Colonic mucosa (tissue), 4 donors: ENCODE measurements at places on chromosomes 12 and 14.

DNA sequence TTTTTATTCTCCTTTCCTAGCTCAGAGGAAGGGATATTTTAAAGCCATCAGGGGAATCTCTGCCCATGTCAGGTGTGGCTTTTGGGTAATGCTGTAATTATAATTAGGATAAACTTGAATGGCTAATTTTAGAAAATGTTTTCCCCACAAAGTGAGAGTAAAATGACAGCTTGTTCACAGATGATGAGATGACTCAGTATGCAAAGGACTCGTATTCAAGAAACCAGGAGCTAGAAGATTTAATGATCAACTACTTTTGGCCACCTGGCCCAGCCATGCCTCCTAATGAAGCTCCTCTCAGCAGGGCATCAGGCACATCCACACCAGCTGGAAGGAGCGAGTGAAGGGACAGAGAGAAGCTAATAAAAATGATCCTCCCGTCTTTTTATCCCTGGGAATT lies 29.0 kb upstream of the PLEKHG7 start:
- H3K27me3 ChIP-seq, result no peaks in the 10 kb centered on the region
- no peak overlapping the region for H3K27ac ChIP-seq
- H3K36me3 ChIP-seq, result no peaks in the 10 kb centered on the region
- no peak overlapping the region for H3K4me3 ChIP-seq

DNA sequence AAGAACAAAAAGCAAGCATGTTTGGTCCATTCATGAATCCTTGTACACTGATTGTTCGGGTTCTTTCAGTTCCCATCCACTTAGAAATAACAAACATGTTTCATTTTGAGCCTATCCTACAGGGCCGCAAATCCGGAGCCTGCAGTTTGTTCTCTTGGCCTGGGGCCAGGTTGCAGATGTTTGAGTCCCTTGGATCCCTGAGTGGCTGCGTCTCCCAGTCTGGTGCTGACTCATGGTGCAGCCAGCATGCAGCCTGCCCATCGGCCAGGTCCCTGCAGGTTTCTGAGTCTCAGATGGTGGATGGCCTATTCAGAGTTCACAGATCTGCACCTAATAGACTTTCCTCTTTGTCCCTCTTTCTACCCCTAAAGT lies 1.9 kb upstream of the DYNC1H1 start:
- peaks cover 4% of the 10 kb centered on the region for H3K4me1 ChIP-seq
- H3K27me3 ChIP-seq, result no peaks in the 10 kb centered on the region
- no peak overlapping the region for H3K27ac ChIP-seq
- H3K4me3 ChIP-seq, result no peak overlapping the region
- H3K36me3 ChIP-seq, result no peaks in the 10 kb centered on the region
- peak; percentile 59 for DNase-seq

DNA sequence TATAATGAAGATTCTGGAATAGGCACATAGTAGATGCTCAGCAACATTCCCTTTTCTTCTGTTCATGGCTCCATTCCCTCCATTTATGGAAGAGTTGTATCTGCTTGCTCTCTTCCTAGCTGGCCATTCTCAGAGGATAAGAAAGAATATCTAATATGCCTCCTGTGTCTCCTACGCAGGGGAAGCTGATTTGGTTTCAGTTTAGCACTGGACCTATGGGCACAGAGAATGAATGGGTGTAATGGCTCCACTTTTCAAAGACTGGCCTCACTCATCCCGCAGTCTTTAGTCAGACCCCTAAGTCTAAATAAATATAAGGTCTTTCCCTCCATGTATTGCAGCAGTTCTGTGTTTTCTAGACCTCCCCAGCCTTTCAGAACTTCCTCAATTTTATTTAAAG lies 2.0 kb downstream of the PKP2 start:
- H3K4me1 ChIP-seq, result peaks cover 4% of the 10 kb centered on the region
- no peaks in the 10 kb centered on the region for H3K36me3 ChIP-seq
- H3K27ac ChIP-seq, result peak overlapping the region; percentile 98
- H3K27me3 ChIP-seq, result no peaks in the 10 kb centered on the region
- peak overlapping the region; percentile 83 for H3K4me3 ChIP-seq

- no peaks in the 10 kb centered on the region for H3K27me3 ChIP-seq
- DNase-seq, result no peak
- H3K4me1 ChIP-seq, result peaks cover 13% of the 10 kb centered on the region
- peaks cover 5% of the 10 kb centered on the region for H3K36me3 ChIP-seq
- H3K4me3 ChIP-seq, result no peak overlapping the region
- H3K27ac ChIP-seq, result no peak overlapping the region
Measured at GRCh38 chr12:56720731-56721151, 4.4 kb downstream of the NACA start.

DNA sequence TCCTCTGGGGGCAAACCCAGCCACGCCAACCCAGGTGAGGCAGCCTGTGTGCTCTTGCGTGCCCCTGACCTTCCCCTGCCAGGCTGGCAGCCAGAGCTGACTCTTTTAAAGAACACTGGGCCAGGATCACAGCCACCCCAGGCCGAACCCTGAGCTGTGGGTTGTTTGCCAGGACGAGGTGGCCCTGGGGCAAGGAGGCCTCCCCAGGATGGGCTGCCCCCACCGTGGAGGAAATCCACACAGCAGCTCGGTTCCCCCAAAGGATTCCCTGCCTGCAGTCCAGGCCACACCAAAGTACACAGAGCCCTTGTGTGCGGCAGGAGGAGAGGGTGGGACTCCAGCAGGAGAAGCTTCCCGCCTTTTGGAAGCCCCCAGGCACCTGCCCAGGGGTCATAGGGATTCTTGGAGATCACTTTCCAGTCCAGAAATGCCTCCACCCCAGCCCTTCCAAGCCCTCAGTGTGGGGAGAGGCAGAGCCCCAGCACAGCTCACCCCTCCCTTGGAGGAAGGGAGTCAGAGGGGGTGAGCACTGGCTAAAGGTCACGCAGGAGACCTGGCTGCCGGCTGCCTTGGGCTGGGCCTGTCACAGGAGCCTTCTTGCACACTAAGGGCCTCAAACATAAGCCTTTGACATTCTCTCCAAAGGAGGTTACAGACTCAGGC lies 115.6 kb downstream of the CALM1 start:
- no peaks in the 10 kb centered on the region for H3K27me3 ChIP-seq
- peak overlapping the region; percentile 90 for H3K27ac ChIP-seq
- DNase-seq, result peak; percentile 75
- peaks cover 27% of the 10 kb centered on the region for H3K4me1 ChIP-seq
- no peaks in the 10 kb centered on the region for H3K36me3 ChIP-seq

DNA sequence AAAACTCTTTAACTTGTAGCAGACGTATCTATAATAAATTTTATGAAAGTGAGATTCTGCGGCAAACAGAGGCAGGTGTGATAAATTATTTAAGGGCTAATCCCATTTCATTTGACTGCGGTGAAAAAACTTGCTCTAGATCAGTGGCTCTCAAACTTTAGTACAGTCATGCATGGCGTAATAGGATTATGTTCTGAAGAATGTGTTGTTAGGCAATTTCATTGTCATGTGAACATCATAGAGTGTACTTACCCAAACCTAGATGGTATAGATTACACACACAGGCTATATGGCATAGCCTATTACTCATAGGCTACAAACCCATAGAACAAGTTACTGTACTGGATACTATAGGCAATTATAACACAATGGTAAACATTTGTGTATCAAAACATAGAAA lies 83.7 kb downstream of the HEATR5A start:
- no peaks in the 10 kb centered on the region for H3K36me3 ChIP-seq
- peaks cover 4% of the 10 kb centered on the region for H3K4me1 ChIP-seq
- no peak overlapping the region for H3K4me3 ChIP-seq
- H3K27me3 ChIP-seq, result no peaks in the 10 kb centered on the region
- DNase-seq, result no peak

DNA sequence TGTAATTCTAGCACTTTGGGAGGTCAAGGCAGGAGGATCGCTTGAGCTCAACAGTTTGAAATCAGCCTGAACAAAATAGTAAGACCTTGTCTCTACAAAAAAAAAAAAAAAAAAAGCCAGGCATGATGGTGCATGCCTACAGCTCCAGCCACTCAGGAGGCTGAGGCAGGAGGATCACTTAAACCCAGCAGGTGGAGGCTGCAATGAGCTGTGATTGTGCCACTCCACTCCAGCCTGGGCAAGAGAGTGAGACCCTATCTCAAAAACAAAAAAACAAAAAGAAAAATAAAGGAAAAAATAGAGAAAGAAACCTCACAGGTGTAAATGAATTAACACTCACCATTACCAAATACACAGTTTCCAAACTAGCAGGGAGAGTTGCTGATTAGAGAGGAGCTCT lies 34.2 kb upstream of the TUBA1A start:
- no peak overlapping the region for H3K4me3 ChIP-seq
- peak overlapping the region; percentile 38 for H3K27ac ChIP-seq
- H3K36me3 ChIP-seq, result no peaks in the 10 kb centered on the region
- no peaks in the 10 kb centered on the region for H3K27me3 ChIP-seq
- no peak for DNase-seq
- no peaks in the 10 kb centered on the region for H3K4me1 ChIP-seq

GRCh38 chr14:68384881-68385280 lies 408.0 kb downstream of the ZFP36L1 start:
- DNase-seq, result no peak
- no peaks in the 10 kb centered on the region for H3K36me3 ChIP-seq
- peak overlapping the region; percentile 31 for H3K27ac ChIP-seq
- no peak overlapping the region for H3K4me3 ChIP-seq

- H3K27ac ChIP-seq, result no peak overlapping the region
- DNase-seq, result no peak
- H3K4me3 ChIP-seq, result no peak overlapping the region
- H3K36me3 ChIP-seq, result no peaks in the 10 kb centered on the region
Measured at GRCh38 chr12:76318773-76319594, 29.2 kb downstream of the BBS10 start.

DNA sequence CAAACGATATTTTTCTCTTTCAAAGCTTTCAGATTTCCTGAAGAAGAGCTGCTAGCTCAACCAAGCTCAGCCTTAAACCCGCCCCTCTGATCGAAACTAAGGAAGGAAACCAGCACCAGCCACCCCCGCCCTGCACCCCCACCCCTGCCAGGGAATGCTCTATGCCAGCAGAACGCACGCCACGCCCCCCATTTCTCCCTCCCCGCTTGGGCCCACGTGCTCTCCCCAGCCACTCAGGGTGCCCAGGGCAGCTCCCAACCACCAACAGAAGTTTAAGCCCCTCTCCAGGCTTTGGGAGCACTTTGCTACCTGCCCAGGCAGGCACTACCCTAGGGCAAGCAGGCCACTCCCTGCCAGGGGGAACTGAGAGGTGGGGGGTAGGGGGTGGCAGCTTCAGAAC lies 18.8 kb upstream of the KRT78 start:
- H3K4me3 ChIP-seq, result no peak overlapping the region
- no peaks in the 10 kb centered on the region for H3K27me3 ChIP-seq
- peaks cover 18% of the 10 kb centered on the region for H3K4me1 ChIP-seq
- DNase-seq, result peak; percentile 75
- H3K36me3 ChIP-seq, result no peaks in the 10 kb centered on the region

- no peaks in the 10 kb centered on the region for H3K27me3 ChIP-seq
- H3K27ac ChIP-seq, result no peak overlapping the region
- H3K36me3 ChIP-seq, result no peaks in the 10 kb centered on the region
- H3K4me1 ChIP-seq, result no peaks in the 10 kb centered on the region
Measured at GRCh38 chr14:104639885-104640548, 35.4 kb upstream of the TMEM179 start.

DNA sequence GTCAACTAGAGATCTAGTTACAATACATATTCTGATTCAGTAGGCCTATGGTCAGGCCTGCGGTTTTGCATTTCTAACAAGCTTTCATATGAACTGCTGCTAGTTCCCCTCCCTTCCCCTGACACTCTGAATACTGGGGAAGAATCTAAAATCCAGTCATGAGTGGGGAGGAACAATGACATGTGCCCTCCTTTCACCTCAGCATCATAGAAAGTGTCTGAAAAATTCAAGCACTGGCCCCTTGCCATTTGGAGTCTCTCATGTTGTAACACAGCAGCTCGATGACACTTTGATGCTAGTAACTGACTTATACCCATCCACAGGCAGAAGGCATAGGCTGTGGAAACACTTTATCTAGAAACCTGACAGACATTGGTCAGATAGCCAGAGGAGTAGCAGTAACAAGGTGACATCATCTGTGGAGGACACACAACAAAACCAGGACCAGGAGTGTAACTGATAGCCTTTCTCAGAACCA lies 161.9 kb upstream of the RASSF8 start:
- no peak overlapping the region for H3K4me3 ChIP-seq
- no peak overlapping the region for H3K27ac ChIP-seq
- DNase-seq, result no peak
- H3K27me3 ChIP-seq, result no peaks in the 10 kb centered on the region

DNA sequence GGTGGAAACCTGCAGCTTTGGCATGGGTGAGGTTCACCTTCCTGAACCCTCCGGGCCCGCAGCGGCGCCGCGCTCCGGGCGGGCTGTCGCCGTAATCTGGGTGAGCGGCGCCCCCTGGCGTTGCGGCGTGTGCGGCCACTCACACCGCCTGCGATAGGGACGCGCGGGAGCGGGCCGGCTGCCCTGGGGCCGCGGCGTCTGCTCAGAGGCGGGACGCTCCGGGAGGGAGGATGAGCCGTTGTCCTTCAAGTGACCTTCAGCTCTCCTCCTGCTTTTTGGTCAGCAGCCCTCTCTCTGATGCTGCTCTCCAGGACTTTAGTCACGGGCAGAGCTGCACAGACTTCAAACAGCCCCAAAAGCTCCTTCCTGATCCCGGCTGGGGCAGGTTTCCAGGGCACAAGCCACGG lies 211.7 kb upstream of the FKBP4 start:
- H3K4me3 ChIP-seq, result no peak overlapping the region
- no peaks in the 10 kb centered on the region for H3K36me3 ChIP-seq
- peak; percentile 75 for DNase-seq
- no peaks in the 10 kb centered on the region for H3K27me3 ChIP-seq
- H3K27ac ChIP-seq, result no peak overlapping the region

DNA sequence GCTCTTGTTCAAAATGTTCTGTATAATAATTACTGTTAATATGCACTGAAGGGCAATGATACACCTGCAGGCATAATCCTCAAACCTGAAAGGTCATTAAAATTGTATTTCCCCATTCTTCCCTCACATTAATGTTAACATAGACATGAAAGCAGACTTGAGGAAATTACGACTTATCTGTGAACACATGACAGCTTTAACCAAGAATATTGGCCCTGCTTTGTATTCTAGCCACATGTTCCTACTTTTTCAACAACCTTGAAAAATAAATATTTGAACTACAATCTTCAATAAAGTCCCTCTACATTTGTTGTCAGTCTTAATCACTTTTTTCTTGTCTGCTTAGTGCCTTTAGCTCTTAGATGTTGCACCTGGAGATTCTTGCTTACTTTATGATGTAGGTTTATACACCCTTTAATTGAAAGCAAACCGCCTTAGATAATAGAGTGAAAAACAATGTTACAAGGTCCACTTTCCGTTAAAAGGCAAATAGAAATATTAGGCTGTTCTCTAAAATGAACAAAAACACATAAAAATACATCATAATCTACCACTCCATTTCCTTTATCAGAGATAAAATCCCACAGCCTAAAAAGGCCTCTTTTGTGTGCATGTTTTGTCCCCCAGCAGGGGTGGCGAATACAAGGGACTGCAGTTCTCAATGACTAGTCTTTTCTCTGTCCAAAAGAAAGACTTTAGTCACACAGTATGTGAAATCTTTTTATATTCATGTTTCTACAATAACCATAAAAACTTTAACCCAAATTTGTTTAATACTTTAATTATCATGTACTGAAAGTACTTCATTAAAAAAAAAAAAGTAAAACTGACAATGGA lies 55.9 kb downstream of the ZFC3H1 start:
- no peak for DNase-seq
- no peaks in the 10 kb centered on the region for H3K27me3 ChIP-seq
- H3K4me3 ChIP-seq, result no peak overlapping the region

- no peak overlapping the region for H3K4me3 ChIP-seq
- no peaks in the 10 kb centered on the region for H3K36me3 ChIP-seq
- DNase-seq, result no peak
- no peak overlapping the region for H3K27ac ChIP-seq
- H3K4me1 ChIP-seq, result peaks cover 29% of the 10 kb centered on the region
Measured at GRCh38 chr14:95494456-95494855, 22.0 kb downstream of the SYNE3 start.
